Activated CD8-positive, alpha-beta memory T cell treated with anti-CD3 and anti-CD28 coated beads for 24 hours (primary cell): ENCODE measurements at places on chromosomes 1 and 21.

- DNase-seq, result no peak
Observed at GRCh38 chr1:176456795-176457194, 6.2 kb upstream of the PAPPA2 start.

DNA sequence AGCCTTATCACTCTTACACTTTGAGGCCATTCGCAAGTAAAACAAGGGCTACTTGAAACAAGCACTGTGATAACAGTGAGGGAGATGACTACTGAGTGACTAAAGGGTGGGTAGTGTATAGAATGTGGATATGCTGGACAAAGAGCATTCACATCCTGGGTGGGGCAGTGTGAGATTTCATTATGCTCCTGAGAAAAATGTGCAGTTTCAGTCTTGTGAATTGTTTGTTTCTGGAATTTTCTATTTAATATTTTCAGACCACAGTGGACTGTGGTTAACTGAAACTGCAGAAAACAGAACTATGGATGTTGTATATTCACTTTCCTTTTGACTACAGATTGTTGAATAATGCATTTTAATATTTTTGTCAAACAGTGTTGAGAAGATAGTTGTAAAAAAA lies 25.1 kb upstream of the B3GALT2 start:
- DNase-seq, result no peak

DNA sequence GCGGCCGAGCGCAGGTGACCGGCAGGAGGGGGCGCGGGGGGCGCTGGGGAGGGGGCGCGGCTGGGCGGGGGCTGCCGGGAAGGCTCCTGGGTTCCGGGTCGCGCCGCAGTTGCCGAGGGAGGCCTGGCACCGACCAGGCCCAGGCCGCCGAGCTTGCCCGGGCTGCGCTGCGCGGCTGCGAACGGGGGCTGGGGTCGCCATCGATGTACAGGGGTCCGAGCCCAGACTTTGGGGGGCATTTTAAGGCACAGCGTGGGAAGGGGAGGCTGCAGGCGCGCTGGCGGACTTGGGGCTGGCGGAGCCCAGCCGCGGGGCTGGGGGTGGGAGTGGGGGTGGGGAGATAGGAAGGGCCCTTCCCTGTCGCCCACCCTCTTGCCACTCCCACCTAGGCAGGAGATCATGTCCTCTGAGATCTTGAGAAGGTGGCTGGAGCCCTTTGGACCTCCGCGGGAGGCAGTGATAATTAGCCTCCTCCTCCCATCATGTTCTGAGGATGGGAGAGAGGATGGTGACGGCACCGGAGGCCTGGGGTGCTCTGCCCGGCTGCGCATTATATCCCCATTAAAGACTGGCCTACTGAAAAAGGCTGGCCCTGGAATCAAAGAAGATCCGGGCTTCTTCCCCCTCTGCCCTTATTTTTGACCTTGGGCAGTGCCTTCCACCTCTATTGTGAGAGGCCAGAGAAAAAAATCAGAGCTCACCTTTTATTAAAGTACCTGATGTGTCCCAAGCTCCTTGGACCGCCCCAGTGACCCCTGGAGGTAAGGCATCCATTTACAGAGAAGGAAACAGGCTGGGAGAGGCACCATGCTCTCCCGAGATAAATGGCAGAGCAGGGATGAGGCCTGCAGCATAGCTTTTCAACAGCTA lies 497 bp downstream of the FBXO44 start:
- no peak for DNase-seq

- no peak for DNase-seq
Observed at GRCh38 chr21:38817371-38818324, 11.9 kb downstream of the ETS2 start.

- DNase-seq, result no peak
Observed at GRCh38 chr1:246067432-246068216, 439.5 kb downstream of the SMYD3 start.

- peak; percentile 69 for DNase-seq
Observed at GRCh38 chr1:236064674-236065508, at the start of gene NID1. TSS of gene NID1 (minus strand) at chr1:236065090. CDS start at chr1:236065079, 11 bp downstream.

DNA sequence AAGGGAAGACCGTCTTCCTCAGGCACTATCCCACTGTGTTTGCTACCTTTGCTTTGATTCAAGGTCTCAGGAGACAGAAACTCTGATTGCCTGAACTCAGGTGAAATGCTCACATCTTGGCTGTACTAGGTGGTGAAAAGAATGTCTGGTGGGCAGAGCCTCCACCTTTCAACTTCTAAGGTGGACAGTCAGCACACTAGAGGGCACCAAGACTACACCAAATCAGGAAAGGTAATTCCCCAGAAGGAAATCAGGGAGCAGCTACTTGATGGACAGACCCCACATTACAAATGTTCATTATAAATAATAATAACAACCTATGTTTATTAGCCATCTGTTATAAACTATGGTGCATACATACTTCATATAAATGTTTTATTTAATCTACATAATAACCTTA lies 220.9 kb downstream of the ATG4C start:
- DNase-seq, result no peak

DNA sequence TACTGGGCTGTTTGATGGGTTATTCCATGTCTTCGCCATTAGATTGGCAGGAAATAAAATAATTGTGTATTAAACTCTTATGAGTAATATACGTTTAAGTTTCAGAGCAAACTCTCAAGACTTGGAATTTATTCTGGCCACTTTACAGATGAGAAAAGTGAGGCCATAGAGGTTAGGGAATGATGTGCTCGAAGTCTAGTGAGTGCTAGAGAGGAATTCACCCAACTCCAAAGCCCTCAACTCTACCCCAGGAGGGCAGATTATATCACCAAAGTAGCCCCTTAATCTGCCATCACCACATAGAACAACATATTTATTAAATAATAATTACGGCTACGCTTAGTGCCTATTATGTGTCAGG lies 440 bp upstream of the MUL1 start:
- no peak for DNase-seq

DNA sequence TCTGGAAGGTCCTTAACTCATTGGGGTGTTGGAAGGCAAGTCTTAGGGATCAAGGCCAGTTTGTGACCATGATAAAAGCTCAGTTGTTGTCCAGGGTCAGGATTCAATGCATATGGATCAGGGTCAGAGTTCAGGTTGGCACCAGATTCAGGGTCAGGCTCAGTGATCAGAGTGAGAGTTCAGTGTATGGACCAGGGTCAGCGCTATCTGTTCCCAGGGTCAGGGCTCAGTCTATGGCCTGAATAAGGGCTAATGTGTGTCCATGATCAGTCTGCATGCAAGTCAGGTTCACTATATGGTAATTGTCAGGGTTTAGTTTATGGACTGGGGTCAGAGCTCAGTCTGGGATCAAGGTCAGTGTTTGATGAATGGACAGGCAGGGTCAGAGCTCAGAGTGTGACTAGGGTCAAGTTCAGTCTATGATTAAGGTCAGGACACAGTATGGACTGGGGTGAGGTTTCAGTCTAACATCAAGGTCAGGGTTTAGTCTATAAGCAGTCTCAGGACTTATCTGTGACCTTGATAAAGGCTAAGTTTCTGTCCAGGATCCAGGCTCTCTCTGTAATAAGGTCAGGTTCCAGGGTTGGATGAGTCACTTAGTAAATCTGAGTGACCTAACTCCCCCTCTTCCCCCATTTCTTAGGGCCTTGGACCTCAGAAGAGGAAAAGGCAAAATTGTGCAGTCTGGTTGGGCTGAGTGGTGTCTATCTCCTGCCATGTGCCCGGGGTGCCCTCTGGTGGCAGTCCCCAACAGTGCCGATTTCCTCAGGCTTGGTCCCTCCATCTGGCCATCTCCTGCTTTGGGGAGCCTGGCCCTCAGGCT lies 23.8 kb downstream of the KNCN start:
- peak; percentile 90 for DNase-seq

GRCh38 chr1:187872550-187872949 lies 1043.8 kb downstream of the PLA2G4A start:
- DNase-seq, result no peak

DNA sequence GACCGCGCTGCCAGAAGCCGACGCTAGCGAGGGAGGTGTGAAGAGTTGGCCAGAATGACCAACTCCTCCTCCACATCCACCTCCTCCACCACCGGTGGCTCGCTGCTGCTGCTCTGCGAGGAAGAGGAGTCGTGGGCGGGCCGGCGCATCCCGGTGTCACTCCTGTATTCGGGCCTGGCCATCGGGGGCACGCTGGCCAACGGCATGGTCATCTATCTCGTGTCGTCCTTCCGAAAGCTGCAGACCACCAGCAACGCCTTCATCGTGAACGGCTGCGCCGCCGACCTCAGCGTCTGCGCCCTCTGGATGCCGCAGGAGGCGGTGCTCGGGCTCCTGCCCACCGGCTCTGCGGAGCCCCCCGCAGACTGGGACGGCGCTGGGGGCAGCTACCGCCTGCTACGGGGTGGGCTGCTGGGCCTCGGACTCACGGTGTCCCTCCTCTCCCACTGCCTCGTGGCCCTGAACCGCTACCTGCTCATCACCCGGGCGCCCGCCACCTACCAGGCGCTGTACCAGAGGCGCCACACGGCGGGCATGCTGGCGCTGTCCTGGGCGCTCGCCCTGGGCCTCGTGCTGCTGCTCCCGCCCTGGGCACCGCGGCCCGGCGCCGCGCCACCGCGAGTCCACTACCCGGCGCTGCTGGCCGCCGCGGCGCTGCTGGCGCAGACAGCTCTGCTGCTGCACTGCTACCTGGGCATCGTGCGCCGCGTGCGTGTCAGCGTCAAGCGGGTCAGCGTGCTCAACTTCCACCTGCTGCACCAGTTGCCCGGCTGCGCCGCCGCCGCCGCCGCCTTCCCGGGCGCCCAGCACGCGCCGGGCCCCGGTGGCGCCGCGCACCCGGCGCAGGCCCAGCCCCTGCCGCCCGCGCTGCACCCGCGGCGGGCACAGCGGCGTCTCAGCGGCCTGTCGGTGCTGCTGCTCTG lies 1.2 kb downstream of the GPR88 start:
- DNase-seq, result peak; percentile 82

DNA sequence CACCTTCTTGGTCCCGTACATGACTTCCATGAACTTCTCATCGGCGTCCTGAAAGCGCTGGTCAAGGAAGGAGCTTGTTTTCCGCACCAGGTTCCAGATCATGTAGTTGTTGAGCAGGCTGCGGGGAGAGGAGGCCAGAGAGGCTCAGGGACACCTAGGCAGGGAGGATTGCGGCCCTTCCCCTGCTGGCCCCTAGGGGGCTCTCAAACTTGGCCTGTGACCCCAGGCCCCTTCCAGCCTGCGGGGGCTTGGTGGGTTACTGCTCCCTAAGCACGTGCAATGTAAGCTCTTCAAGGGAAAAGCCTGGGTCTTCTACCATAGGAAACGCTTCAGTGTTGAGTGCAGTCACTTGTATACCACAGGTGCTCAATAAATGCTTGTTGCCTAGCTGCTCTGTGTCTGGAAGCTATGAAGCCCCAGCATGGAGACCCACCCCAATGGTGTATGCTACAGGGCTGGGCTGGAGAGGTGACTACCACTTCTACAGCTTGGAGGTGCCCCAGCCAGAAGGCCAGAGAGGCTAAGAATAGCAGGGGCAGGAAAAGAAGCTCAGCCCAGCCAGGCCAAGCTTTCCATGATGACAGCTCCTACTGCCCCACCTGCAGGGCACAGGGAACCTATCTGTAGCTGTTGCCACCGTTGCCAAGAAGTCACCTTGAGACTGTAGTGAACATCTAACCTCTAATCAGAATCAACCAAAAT lies 45.1 kb downstream of the ECE1 start:
- no peak for DNase-seq

DNA sequence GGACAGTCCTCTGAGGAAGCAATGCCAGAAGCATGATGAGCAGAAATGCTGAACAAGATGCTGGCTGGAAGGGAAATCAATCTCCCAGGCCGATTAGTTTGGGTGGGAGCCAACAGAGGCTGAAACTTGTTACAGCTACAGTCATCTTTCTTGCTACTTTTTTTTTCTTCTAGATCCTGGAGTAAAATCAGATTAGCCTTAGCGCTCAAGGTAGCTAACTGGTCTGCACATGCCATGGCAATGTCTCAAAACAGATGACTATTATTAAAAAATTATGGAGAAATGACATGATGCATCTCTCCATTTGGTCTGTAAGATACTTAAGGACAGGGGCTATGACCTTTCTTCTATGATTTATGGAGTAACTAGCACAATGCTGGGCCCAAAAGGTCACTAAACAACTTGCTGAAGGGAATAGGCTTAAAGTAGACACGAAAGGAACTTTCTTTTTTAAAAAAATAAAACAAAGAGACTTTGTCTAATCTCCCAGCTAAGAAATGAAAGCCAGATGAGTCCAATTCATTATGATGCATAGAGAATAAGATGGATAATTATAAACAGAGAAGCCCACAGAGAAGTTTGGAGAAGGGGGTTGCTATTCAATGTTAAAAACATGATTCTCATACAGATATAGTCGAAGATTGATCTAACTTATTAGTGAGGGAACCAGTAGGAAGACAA lies 42.5 kb downstream of the UTP25 start:
- DNase-seq, result no peak

DNA sequence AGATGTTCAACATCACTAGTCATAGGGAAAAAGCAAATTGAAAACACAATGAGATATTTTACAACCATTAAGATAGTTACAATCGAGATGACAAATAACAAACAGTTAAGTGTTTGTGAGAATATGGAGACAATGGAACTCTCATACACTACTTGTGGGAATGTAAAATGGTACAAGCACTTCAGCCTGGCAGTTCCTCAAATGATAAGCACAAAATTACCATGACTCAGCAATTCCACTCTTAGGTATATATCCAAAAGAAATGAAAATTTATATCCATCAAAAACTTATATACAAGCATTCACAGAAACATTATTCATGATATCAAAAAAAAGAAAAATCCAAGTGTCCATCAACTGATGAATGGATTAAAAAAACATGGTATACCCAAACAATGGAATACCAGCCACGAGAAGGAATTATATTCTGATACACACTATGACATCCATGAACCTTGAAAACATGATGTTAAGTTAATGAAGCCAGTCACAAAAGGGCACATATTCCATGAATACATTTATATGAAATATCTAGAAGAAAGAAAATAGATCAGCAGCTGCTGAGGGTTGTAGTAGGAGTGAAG lies 76.4 kb downstream of the EVI5 start:
- DNase-seq, result no peak

DNA sequence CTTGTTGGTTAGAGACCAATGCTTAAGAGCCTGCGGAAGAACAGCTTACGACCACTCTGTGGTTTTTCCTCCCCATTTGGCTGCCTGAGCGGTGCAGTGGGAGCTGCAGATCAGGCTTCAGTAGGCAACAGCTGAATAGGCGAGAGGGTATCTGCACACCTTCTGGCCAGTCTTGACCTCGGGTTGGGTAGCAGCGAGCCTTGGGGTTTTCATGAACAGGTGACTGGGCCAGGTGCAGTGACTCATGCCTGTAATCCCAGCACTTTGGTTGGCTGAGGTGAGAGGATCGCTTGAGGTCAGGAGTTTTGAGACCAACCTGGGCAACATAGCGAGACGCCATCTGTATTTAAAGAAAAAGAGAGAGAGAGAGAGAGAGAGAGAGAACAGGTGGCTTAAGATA lies 41.0 kb downstream of the NENF start:
- no peak for DNase-seq

DNA sequence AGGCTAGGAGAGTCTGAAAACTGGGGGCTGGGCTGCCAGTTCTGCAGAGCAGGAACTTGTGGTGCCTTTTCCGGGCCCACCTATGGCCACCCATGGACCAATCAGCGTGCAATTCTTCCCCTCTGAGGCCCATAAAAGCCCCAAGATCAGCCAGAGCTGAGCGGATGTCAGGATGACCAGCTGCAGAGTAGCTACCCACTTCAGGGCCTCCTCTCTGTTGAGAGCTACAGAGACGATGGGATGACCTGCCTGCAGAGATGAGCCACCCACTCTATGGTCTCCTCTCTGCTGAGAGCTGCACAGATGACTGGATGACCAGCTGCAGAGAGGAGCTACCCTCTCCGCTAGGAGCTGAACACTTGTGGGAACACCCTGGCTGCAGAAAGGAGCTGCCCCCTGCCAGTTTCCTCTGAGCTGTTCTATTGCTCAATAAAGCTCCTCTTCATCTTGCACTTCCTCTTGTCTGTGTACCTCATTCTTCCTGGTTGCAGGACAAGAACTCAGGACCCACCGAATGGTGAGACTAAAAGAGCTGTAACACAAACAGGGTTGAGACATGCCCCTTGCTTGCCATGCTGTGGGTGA lies 12.8 kb upstream of the AADACL4 start:
- DNase-seq, result no peak
